Activated CD8-positive, alpha-beta memory T cell treated with anti-CD3 and anti-CD28 coated beads for 1 hour (primary cell): ENCODE measurements at places on chromosomes 6 and 20.
A peak's percentile ranks its signal among the peaks of the same experiment; 100 is the strongest.

DNA sequence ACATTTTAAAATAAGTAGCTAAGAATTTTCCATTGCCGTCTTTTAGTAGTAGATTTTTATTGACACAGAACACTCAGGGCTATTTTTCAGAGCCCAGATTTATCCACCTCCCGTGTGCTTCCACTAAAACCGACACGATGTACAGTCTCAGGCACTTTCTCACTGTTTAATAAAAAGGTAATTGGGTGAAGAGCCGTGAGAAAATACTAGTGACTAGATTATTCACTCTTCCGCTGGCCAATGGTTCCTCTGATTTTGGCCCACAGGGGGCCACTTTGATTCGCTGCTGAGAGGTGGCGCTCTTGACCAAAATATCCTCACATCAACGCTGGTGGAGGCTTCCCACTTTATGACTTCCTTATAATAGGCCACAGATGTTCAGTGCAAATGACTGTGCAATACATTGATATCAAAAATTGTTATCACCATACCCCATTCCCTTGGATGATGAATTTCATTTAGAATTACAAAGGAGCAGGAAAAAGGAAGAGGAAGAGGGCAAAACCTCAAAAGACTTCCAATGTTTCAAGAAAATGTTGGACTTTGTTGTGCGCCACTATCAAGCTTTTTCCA, 12.3 kb upstream of the HDDC2 start:
- peak; percentile 9 for DNase-seq

DNA sequence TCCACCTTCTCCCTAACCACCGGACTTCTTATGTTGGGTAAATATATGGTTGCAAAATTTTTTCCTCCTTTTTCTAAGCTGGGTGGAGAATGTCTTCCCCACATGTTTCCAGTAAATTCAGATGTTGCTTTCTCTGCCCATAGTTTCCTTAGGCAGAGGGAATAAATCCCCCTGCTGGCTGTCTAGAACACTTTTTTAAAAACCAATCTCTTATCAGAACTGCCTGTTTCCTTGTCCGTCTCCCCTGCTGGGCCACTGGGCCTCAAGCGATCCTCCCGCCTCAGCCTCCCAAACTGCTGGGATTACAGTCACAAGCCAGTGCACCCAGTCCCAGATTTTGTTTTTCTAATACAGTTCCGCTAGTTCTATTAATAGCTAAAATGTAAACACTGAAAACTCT, 9.9 kb upstream of the WFDC2 start:
- no peak for DNase-seq

- DNase-seq: no peak
These were observed 599 bp upstream of the PSORS1C1 start for GRCh38 chr6:31113861-31114540.

GRCh38 chr6:112362812-112363570, 15.9 kb downstream of the RFPL4B start:
- no peak for DNase-seq

GRCh38 chr6:160810238-160810637, 108.2 kb downstream of the PLG start:
- no peak for DNase-seq

GRCh38 chr20:38143646-38144554, 21.2 kb downstream of the TGM2 start:
- DNase-seq: no peak

DNA sequence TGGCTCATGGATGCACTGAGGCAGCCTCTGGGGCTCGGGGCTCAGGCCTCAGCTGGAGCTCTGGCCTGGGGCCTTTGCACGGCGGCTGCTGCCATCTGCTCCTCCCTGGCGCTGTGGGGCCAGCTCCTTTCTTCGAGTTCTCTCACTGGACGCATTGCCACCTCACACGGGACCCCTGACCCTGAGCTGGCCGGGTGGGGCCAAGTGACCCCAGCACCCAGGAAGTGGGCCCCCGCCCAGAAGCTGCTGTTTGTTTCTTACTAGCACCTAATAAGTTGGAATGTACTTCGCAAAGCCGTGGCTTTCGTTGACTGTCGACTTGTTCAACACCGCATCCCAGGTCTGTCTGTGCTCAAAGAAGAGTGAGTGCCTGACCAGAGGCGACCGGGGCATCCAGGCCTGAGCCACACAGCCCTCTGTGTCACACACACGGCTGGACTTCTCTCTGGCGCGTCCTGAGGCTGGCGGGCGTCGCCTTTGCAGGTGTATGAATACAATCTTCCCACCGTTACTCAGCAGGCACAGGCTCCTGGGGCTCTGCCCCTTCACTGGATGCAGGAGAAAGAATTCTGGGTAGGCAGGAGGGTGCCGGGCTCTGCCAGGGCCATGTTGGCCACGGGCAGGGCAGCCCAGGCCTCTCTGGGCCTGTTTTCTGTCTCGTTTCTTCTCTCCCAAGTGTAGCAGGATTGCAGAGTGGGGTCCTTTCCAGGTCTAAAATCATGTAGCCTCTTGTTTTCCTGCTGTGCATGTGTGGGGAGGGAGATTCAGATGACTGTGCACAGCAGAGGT, 112.9 kb downstream of the DLL1 start:
- DNase-seq: no peak
